ENCODE measurements at places on chromosomes 7 and 10.

DNA sequence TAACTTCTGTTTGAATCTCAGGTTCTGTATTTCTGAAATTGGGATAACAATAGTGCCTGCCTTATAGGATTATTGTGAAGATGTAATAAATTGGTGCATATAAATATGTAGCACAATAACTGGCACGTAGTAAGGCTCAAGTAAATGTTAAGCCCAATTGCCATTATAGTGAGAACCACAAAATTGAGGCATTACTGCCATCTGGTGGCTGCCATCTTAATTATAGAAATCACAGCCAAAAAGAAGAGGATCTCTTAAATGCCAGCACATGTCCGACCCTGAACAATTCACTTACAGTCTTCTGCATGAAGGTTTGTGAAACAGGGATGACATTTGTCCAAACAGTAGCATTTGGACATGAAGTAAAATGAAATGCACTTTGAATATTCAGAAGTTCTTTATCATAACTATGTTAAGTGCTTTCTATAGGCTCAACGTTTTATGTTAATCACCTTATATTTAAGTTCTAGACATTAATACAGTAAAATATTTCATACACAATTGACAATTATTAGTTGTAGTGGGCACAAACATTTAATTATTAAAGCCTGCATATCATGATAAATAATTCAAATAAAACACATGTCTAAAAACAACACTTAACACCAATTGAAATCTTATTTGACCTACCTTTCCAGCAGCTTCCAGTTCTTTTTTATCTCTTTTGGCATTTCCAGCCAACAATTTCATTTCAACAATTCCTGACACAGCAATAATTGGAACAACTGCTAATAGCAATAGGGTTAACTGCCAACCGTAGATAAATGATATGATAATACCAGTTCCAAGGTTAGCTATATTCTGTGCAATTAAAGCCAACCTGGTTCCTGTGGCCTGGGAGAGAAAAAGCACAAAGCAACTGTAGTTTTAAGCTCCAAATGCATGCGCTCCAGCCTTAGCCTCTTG is 58.5 kb downstream of the ABCB4 start:
- DNase-seq: peak; percentile 56

GRCh38 chr7:11078247-11078834 is 104.7 kb downstream of the PHF14 start:
- DNase-seq: no peak

GRCh38 chr10:22911889-22912762 is 15.7 kb upstream of the ARMC3 start:
- DNase-seq: no peak

DNA sequence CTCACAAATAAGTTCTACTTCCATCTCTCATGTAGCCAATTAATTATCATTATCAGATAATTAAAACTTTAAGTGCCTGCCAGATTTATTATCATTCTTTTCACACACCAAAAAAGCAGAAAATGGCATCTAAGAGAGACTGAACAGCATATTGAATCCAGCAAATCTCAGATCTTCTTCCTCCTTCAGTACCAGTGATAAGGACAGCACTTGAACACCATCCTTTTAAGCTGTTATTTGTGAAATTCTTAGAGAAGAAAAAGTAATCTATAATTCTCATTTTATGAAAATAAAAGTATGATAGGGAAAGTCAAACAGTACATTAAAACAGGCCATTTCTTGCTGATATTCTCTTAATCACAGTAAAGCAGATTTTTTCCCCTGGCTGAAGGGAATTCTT is 104.5 kb downstream of the ELAPOR2 start:
- no peak for DNase-seq

DNA sequence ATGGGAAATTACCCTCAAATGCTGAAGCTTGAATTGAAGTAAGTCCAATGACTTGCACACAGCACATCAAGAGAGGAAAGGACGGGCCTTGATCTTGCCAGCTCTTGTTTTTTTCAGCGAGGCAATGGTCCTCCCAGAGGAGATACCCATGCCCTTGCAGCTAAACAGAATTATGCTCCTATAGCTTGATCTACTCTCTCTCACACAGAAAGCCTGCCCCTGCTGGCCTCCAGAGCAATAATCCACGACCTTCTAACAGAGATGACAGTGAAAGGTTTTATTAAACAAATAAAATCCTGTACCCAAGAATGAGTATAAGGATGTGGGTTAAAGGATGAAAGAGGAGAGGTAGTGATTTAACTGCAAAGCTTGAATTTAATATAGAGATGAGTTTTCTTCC is 268.0 kb downstream of the ADRA2A start:
- DNase-seq: no peak

DNA sequence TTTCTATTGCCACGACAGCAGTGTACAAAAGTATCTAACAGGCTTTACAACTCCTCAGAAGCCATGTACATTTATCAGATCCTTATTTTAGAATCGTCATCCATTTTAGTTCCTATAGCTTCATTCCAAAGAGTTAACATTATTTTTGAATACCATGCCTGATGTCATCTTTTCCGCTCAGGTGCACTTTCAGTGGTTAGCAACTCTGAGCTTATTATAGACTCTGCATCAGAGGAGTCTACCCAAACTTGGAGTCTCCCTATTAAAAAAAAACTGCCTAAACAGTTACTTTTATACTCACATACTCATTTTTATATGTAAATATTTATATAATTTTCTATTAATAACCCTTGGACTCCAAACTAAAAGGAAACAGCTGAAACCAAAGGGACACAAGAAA is 31.6 kb upstream of the PRSS37 start:
- no peak for DNase-seq

DNA sequence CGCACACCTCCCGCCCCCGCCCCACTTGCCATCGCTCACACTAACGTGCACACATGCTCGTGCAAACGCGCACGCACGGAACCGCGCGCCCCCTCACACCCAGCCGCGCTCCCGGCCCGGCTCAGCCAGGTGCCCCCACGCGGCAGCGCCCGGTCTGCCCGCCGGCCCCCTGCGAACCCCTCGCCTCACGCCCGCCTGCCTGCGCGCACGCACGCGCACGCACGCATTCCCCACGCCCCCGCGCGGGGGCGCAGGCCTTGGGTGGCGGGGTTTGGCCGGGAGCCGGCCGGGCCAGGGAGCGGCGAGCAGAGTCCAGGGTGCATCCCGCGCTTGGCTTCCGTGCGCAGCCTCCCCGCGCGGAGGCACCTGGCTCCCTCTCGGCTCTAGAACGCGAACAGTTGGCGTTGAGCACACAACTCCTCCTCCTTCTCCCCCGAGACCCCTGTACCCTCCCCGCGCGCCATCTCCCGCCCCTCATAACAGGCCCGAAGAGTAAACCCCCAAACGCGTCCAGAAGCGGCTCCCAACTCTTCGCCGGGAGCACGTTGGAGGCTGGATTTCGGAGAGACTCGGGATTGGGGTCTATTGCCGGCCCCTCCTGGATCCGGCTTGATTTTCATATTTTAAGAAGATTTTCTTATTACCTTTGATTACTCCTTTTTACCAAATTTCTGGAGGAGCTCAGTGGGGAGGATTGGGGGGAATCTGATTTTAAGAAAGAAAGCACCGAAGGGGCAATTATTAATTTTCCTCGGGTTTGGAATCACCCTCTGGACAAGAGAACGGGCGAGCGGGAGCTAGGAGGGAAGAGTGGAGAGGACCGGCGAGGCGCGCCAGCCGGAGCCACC is 527 bp upstream of the SORCS3 start:
- no peak for DNase-seq

DNA sequence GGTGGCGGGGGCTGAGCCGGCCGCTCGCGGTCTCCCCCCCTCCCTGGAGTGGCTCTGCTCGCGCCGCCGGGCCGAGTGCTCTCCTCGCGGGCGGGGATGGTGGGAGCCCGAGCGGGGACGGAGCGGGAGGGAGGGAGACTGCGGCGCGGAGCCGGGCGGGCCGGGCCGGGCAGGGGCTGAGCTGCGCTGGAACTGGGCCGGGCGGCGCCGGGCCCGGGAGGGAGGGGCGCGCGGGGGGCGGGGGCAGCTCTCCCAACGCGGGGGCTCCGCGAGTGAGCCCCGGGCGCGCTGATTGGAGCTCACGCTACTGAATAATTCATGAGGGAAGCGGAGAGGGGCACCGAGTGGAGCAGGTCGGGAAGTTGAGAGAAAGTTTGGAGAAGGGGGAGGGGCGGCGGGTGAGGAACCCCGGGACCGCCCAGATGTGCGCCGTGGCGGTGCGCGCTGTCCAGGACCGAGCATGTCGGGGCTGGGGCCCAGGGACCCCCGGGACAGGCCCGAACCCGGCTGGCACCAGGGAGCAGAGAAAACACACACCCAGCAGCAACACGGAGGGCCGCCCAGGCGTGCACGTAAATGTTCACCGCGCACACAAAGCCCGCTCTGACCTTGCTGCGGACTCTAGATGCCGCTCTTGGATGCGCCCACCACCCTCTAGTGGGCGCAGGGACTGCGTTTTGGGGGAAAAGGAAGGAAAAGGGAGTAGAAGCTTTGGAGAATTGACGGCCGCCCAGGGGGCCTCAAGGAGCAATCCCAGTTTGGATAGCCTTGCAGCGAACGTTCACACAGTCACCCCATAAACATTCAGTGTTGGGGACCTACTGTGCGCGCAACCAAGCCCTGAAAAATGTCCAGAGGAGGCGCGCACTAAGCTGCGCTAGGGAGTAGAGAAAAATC is at the start of gene EPHB4:
Gene EPHB4, minus strand, starts transcription at position 194 of the 897 bp plus-strand sequence. CDS start 493 bp downstream, outside the sequence.
- DNase-seq: no peak

- DNase-seq: no peak
Observed at GRCh38 chr7:34155220-34155908, 250.0 kb downstream of the BMPER start.

- DNase-seq: no peak
Observed at GRCh38 chr7:20788420-20788990, 1.8 kb upstream of the SP8 start.

Measured in activated CD4-positive, alpha-beta T cell treated with anti-CD3 and anti-CD28 coated beads, Interleukin-2, amount 50 U/mL, for 24 hours (primary cell).